ENCODE measurements at places on chromosomes 7 and 10.

DNA sequence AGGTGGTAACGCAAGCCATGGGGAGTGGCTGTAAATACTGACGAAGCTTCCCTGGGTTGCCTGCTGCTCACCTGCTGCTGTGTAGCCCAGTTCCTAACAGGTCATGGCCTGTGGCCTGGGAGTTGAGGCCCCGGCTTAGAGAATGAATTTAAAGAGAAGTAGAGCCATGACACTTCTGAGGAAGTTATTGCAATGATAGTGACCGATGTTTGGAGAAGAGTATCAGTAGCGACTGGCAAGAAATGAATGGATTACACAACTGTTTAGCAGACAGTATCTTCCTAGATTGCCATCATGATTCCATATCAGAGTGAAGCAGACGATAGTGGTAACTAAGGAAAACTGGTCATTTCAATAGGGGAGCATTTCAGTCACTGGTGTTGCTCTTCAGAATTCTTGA lies 249.6 kb downstream of the PLXDC2 start:
- DNase-seq, result no peak

- no peak for DNase-seq
These were observed 28.0 kb downstream of the TMEM270 start for GRCh38 chr7:73888959-73889358.

- DNase-seq, result no peak
These were observed 13.6 kb upstream of the NDUFA5 start for GRCh38 chr7:123571187-123571586.

- no peak for DNase-seq
These were observed 58.0 kb upstream of the VWC2 start for GRCh38 chr7:49715486-49715885.

DNA sequence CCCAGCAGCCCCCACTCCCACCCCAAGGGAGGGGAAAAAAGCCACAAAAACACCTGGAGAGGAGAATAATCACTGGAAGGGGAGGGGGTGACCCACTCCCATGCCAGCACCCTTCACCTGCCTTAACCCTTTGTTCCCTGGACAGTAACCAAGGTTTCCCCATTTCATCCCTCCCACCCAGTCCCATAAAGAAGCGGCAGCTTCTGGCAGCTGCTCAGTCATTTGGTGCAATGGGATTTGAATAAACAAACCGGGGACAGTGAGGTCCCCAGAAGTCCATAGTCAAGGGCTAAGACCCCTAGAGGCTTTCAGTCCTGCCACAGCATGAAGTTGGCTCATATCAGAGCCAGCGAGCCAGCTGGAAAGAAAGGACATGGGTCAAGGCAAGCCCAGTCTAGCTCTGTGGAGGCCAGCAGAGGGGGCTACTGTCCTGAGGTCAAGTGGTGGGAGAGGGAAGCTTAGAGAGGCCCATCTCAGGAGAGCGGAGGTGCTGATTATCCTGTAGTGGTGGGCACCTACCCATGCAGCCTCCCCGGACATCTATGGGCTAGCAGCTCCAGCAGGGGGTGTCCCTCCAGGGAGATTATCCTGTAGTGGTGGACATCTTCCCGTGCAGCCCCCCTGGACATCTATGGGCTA lies 58.9 kb upstream of the LBX1 start:
- no peak for DNase-seq

- no peak for DNase-seq
These were observed 145.9 kb downstream of the NRCAM start for GRCh38 chr7:108310351-108310750.

DNA sequence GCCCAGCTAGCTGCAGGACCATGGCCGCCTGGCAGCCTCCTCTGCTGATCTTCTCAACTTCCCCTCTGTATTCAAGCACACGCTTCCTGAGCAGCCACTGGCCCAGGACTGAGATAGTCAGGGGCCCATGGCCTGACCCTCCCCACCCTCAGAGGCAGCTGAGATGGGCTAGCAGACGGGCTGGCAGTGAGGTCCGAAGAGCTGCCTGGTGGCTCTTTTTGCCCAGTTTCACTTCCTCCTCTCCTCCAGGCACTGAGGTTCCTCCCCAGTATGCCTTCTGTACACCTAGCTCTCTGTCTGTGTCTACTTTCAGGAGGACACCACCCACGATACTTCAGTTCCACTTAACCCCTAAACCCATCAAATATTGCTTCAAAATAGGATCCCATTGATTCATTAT lies 395.6 kb downstream of the TNS3 start:
- no peak for DNase-seq

- DNase-seq, result no peak
These were observed 597.5 kb upstream of the PFKP start for GRCh38 chr10:2469802-2470201.

DNA sequence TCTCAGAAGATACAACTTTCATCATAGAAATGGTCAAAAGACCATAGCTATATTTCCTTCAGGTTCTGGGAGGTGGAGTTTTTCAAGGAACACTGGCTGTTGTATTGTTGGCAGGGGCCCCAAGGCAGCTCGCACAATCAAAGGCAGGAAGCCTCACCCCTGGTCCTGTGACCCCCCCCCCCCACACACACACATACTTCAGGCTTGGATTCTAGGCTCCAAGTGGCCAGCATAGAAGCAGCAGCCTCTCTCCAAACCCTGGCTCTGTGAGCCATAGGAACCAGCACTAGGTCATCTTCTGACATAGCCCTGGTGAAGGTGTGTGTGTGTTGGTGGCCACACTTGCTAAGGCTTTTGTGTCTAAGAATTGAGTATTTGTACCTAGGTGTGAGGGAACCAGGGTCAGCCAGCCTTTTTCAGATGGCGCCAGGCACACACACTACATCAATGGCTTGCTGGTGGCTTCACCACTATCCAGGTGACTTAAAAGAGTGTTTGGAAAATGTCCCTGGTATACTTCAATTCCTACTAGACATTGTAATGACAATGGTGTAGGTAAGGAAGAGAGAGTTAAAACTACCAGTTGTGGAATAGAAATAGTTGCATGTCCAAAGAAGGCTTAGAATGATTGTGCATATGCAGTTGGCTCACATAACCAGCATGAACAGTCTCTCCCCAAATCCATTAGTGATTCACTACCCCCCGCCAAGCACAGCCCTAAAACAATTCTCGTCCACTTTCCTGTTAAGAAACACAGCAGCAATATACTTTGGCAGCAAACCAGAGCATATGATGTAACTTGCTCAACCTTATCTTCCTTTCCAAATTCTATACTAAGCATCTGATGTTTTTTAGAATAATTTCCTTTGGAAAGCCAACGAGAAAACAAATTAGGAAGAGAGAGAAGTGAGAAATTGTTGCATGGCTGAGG lies 91.3 kb downstream of the AVL9 start:
- DNase-seq, result no peak

- no peak for DNase-seq
These were observed 241.4 kb downstream of the TNS3 start for GRCh38 chr7:47340517-47340916.

- DNase-seq, result no peak
These were observed 78.8 kb downstream of the SLC25A40 start for GRCh38 chr7:87797395-87797794.
